ENCODE measurements at places on chromosomes 6 and 20.

- DNase-seq = peak; percentile 62
Measured at GRCh38 chr20:24673678-24674570, 204.5 kb downstream of the SYNDIG1 start.

- DNase-seq = no peak
Measured at GRCh38 chr6:150876598-150876997, 11.1 kb downstream of the MTHFD1L start.

- no peak for DNase-seq
Measured at GRCh38 chr6:63943826-63944225, 308.2 kb downstream of the PHF3 start.

DNA sequence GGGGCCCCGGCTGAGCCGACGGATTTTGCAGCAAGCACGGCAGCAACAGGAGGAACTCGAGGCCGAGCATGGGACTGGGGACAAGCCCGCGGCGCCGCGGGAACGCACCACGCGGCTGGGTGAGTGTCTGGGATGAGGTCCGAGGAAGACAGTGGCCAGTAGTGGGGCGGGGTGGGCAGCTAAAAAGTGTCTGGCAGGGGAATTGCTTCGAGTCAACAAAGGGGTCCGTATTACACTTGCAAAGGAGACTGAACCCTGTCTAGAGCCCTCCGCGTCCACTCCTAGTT is 356 bp downstream of the BYSL start:
- no peak for DNase-seq

DNA sequence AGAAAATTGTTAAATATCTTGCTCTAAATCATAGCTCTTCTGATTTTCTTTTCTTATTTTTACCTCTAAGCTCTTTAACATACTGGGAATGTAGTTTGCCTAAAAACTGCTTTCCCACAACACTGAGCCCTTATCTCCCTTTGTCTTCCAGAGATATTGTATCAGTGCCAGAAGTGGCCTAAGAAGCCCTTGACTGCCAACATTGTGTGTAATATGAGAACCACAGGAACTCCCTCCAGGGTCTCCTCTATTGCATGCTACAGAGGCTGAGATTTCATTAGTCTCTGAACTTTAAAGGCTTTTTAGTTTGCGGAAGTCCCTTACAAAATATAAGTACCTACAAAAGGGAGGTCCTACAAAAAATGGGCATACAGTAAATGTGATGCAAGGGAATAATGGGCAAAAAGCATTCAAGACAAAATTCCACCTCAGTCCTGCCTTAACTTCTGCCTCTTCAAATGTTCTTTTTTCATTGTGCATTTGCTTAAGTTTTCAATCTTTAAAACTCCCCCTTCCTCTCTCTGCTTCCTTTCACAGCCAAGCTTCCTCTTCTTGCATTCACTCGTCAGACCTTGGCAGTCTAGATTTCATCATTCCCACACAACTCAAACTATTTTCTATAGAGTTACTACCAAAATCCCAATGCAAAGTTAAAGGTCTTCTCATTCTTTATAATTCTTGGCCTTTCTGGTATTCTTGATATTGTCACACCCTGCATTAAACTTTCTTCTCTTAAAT is 76.5 kb downstream of the ADGRG6 start:
- peak; percentile 67 for DNase-seq

DNA sequence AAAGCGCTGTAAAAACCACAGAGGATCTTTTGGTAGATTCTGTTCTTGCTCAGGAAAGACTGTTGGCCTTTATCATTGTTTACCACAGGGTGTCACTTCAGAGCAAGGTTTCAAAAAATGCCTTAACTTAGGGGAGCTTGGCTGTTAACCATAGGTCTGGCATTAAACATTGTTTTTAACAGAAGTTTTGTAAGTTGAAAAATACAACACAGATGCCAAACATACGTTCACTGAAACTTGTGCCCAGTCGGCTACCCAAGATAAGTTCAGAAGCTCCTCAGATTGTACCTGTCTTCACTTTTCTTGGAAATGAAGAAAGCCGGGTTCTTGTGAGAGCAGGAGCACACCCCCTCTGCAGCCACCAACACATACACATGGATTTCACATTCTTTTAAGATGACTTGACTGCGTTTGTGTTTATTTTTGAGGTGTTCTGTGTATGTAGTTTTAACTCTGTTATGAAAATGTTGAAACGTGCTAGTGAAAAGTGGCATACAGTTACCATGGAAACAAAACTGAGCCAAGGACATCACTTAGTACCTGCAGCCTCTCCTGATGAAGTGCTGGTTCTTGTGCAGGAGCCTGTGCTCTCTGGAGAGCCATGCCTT is 64.9 kb downstream of the SYCP2L start:
- DNase-seq = peak; percentile 71

All from bronchial epithelial cell (primary cell).